ENCODE measurements at places on chromosomes 16 and 17. TPM values are rescaled to one million over a fixed set of nuclear protein-coding genes. Genes with fewer than 3 reads are reported as not detected.

DNA sequence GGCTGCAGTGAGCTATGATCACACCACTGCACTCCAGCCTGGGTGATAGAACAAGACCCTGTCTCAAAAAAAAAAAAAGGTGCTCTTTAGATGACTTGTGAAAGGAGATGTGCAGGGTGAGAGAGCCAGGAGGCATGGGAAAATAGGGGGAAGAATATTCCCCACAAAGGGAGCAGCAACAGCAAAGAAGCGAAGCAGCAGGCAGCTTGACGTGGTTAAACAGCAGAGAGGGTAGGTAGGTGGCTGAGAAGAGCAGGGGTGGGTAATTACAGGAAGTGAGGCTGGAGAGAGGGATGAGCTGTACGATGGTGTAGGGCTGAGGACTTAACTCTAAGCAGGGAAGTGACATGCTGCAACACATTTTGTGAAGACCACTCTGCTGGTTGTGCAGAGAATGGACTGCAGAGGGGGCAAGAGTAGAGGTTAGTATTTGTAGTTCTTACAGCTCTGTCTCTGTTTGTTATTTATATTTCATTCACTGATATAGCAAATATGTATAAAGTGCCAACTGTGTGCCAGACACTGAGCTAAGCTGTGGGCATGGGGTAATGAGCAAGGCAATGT is 1.6 kb downstream of the HEATR3 start:
- no peak for DNase-seq

GRCh38 chr17:57946798-57947358 is 8.3 kb downstream of the CUEDC1 start:
- peak; percentile 63 for DNase-seq

DNA sequence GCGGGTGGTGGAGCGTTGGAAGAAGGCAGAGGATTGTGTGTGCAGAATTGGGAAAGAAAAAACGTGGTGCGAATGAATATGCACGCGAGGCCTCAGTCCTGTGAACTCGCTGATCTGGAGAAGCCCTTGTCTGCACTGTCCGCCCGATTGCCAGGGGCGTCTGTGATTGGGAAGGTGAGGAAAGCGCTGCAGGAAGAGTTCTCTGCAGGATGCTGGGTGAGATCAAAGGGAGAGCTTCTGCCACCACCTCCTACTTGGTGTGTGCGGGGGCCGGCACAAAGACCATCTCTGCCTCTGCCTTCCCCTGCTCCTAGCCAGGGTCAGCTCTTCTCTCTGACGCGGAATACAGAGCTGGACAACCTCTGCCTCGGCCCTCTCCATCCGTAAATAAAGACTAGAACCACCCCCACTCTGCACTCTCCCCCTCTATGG is 841 bp upstream of the RAB5C start:
- no peak for DNase-seq

DNA sequence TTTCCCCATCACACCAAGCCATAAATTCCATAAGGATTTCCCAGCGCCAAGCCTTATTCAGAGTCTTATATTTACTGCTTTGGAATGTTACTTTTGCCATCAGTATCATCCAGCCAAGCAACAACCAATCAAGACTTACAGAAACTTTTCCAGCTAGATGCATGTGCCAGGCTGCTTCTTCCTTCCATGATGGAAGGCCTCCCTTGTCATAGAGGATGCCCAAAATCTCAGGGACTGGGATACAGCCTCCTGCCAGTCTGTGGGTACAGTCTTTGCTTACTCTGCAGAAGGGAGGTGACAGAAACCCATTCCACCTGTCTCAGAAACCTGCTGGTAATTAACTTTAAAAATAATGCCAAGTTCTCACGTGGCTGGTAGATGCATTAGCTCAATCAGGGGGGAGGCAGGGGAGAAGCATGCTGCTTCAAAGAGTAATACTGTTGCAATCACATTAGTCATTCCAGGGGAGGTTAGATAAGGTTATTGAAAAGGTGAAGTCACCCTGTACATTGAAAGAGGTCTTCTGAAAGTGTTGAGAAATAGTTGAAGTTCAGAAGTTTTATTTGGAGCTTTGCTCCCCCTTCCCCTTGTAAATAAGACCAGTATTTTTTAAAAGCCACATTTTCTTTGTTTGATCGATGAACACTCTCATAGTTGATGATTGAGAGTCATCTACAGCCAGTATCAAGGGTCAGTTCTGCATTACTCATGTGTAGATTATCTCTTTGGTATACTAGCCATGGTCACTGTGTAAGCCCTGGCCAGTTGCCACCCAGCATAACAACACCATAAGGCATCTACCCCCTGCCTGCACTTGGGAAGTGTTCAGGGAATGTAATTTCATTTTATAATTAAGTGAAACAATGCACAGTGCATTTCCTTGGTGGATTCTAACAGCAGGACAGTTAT is 22.2 kb downstream of the HLF start:
- peak; percentile 20 for DNase-seq

GRCh38 chr17:40697297-40697696 is 6.3 kb downstream of the KRT24 start:
- no peak for DNase-seq

DNA sequence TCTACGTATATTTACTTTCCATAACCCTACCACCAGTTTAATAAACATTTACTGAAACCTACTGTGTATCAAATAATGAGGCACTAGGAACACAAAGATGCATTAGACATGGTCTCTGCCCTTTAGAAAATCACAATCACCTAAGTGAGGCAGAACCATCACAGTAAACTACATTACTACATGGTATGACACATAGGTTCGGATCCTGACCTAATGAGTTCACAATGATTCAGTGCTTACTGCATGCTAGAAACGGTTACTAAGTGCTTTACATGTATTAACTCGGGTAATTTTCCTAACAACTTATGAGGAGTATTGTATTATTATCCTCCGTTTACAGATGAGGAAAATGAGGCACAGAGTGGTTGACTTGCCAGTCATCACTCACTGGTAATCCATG is 5.2 kb upstream of the SYNRG start:
- no peak for DNase-seq

KCNG4 gene
- not detected for polyA plus RNA-seq

GRCh38 chr16:80116711-80117110 is 424.1 kb upstream of the DYNLRB2 start:
- DNase-seq = no peak

TMEM235 gene
- not detected for polyA plus RNA-seq

- no peak for DNase-seq
Observed at GRCh38 chr17:30241051-30241450, 5.6 kb upstream of the SLC6A4 start.

BEAN1 gene
- not detected for polyA plus RNA-seq

DNA sequence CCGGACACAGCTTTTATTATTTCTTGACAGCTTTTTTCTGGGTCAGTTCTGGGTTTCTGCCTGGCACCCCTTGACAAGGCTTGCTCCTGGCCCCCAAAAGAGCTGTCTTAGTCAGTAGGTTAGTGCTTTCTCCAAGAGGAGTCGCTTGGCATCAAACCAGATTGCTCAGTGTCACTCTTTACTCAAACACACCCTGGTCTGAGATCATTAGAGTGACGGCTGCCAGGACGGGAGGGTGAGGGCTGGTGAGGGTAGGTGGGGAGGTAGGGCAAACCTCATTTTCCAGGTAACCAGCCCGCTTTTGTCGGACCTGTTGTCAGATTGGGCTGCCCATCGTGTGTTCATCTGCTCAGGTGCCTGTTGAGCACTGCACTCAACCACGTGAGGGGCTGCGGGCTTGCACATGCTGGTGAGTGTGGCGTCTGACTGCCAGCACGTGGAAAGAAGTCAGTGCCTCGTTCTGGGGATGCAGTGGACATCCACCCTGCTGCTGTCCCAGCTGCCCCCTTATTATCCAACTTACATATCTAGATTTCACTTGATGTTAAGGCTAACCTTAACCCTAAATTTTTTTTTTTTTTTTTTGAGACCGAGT is 12.4 kb downstream of the TMEM94 start:
- peak; percentile 36 for DNase-seq

DNA sequence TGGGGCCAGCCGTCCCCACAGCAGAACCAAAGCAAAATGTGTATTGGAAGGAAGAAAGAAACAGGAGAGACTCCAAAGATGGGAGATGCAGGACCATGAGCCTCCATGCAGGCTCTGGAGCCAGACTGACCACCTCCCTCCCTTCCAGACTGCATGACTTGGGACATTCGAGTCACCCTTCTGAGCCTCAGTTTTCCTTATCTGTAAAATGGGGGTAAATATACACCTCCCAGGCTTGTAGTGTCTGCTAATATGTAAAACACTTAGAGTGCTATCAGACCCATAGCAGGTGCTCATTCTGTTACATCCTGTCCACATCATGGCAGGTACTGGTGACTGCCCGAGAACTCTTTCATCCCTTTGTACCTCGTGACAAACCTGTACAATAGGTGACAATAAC is 370.8 kb downstream of the SNX29 start:
- DNase-seq = no peak

- DNase-seq = peak; percentile 91
Observed at GRCh38 chr16:66315210-66315825, 51.2 kb upstream of the CDH5 start.

- no peak for DNase-seq
Observed at GRCh38 chr17:1362065-1362848, 37.8 kb downstream of the YWHAE start.

GPRC5B gene
- polyA plus RNA-seq = 30.3 TPM

DNA sequence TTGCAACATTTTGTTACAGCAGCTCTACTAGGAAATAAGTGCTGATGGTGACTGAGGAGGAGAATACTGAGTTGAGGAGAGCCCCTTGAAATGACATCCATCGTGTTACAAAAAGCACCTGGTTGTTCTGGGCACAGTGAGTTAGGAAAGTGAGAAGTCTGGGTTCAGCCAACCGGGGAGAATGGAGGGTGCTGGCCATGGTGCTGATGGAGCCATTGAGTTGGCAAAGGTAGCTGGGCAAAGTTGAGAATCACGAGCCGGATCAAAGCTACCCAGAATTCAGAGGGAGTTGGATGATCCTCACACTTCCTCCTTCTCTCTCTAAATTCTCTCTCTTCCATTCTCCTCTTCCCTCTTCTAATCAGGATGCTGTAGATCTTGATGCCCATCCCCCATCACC is 35.0 kb upstream of the ASIC2 start:
- no peak for DNase-seq

GRCh38 chr17:72145562-72145961 is 24.7 kb downstream of the SOX9 start:
- no peak for DNase-seq

GRCh38 chr16:84607694-84608093 is 10.2 kb downstream of the COTL1 start:
- no peak for DNase-seq

DNA sequence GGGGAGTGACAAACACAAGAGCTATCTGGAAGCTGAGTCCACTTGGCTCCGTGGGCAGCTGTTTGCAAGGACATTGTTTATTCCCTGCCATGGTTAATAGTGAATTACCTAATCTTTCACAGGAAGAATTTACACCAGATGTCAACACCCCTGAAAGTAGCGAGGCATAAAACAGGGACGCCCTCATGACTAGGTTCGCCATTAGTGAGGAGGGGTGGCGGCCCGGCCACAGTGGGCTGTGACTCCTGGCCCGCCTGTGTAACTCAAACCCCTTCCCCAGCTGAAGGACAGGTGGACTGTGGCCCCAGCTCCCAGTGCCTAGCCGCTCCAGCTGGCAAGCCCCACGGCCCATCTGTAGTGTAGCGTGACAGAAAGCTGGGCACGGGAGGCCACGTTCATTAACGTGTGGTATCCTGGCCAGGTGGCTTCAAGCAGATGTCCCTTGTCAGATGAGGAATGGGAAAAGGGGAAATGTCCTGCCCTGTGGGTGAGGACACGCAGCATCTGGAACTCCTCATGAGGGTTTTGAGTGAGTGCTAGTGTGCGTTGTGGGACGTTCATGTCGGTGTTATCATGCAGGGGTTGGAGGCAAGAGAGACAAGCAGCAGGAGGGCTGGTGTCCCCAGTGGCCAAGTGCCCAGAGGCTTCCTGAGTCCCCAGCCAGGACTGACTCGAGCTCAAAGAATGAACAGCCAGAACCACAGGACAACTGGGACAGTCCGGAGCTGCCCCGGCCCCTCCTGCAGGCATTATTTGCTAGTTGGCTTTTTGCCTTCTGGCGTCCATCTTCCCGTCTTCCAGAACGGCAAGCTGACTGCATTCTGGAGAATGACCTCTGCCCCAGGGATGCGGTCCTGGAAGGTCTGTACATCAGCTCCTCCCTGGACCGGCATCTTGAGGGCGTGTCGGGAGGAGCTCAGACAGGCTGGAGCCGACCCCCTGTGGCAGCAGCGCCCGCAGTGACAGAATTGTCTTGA is 19.2 kb downstream of the KDM8 start:
- peak; percentile 38 for DNase-seq

GRCh38 chr16:769184-769784 is 8.8 kb downstream of the MSLN start:
- DNase-seq = no peak

- DNase-seq = peak; percentile 75
Observed at GRCh38 chr17:50903604-50904517, 37.7 kb upstream of the TOB1 start.

GRCh38 chr17:18324140-18325050 is 9.3 kb downstream of the SMCR8 start:
- DNase-seq = no peak

DNA sequence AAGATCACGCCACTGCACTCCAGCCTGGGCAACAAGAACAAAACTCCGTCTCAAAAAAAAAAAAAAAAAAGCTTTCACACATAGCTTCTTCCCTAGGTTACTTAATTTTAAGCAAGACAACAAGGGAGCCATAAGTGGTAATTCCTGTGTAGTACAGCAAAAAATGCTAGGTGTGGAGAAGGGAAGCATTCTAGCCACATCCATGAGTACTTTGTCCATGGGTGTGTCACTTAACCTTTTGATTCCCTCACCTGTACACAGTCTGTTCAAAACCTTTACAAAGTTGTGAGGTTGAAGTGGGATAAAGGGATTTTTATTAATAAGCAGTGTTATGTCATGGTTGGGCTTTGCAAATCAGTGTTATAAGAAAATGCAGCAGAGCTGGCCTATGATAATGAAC is 4.5 kb downstream of the NME2 start:
- DNase-seq = no peak

AGRP gene
- polyA plus RNA-seq = not detected

Measured in stomach (tissue), 19 donors.